ENCODE measurements at places on chromosomes 3 and 15.
A peak's percentile ranks its signal among the peaks of the same experiment; 100 is the strongest.

DNA sequence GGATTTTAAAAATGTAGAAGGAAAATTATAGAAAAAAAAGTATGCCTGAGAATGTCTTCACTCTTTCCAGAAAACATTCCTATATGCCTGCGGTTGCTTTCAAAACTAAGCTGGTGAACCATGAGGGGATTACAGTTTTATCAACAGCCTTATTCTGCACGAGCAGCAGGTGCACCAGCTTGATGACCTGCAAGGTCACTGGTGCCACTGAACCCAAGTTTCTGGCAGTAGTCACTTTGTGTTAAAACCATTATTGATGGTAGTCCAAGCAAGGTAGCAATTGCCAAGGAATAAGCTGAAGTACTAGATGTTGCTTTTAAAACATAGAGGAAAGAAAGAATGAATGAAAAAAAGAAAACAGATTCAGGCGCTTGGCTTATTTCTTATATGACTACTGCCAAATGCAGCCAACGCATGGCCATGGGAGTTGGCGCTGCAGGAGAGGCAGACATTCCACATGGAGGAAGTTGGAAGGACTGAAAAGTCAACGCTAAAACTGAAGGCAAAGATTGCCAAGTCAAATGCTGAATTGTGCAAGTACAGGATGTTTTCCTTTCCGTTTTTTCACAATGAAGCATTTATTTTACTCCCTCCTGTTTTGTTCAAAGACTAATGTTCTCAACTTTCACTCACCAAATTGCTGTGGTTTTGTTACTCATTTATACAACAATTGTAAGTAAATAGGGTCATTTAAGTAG lies 601.4 kb downstream of the CADM2 start:
- peak; percentile 25 for DNase-seq

DNA sequence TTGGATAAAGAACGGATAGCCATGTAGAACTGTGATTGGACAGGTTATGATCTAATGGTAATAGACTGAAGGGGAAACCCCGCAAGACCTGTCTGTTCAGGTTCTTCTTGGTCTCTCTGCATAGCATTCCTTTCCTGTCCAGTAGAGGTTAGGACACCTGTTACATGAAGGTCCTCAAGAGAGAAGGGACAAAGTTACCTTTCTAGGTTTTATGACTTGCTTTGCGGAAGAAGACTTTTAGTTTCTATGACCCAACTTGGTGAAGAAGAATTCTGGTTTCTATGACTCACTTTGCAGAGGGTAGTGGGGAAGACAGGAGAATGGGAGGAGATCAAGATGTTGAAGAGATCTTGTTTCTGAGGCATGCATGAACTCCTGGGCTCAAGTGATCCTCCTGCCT lies 97.9 kb upstream of the C3orf80 start:
- DNase-seq, result no peak

DNA sequence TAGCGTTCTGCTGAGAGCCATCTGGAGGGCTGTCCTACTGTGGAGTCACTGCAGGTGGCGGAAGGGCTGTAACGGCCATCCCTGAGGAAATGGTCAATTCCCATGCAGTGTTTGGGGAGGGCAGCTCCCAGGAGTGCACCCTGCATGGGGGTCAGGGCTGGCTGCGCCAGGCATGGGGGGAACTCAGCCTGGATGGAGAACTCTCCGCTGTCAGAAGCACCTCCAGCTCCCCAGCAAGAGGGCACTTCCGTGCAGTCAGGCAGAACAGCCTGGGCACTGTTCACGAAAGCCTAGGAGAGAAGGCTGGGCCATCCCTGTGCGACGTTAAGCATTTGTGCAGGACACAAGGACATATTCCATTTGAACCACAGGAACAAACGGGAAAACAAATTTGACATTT lies 105.2 kb downstream of the LRIG1 start:
- no peak for DNase-seq

- DNase-seq, result peak; percentile 51
Measured at GRCh38 chr3:159824333-159824732, 164.3 kb upstream of the IL12A start.

DNA sequence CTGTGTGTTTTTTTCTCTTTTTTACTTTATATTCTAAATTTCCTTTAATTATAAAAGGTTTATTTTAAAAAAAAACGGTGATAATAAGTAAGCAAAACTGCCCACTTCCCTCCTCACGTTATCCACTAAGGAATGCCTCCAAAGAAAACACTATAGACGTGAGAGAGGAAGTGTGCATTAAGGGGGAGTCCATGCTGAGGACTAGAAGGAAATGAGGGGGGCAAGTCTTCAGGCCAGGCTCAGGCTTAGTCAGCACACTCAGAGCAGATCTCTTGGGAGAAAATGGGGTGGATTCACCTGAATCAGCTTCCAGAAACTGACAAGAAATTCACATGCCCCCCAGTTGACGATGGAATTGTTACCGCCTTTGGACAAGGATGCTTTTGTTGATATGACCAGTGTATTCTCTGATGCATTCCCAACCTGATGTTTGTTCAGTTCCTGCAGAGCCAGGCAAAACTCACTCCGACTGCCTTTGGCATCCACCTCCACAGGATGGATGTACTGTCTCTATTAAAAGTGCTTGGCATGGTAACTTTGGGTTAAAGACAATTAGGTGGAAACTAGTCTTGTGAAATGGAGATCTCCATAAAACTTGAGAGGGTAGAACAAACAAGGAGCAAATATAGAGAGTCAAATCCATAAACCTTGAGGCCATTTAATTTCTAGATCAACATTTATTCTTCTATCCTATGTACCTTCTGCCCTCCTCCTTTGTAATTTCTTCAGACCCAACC lies 167.8 kb downstream of the MYRIP start:
- DNase-seq, result no peak

GRCh38 chr3:138202945-138203701 lies 16.0 kb downstream of the ARMC8 start:
- no peak for DNase-seq

DNA sequence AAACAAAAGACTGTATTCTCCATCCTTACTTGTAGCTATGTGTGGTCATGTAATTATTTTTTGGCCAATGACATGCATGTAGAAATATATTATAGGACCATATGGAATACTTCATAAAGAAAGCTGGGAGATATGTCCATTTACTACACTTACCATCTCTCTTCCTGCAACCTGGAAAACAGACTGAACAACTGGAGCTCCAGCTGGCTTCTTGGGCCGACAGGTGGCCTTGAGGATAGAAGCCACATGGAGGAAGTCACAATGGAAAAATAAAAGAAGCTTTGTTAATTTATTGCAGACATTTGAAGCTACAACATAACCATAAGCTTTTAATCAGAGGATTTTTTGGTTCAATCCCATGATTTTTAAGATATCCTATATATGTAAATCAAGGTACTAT lies 167.9 kb upstream of the CBLB start:
- no peak for DNase-seq

GRCh38 chr3:169295126-169295525 lies 368.4 kb downstream of the MECOM start:
- DNase-seq, result no peak

DNA sequence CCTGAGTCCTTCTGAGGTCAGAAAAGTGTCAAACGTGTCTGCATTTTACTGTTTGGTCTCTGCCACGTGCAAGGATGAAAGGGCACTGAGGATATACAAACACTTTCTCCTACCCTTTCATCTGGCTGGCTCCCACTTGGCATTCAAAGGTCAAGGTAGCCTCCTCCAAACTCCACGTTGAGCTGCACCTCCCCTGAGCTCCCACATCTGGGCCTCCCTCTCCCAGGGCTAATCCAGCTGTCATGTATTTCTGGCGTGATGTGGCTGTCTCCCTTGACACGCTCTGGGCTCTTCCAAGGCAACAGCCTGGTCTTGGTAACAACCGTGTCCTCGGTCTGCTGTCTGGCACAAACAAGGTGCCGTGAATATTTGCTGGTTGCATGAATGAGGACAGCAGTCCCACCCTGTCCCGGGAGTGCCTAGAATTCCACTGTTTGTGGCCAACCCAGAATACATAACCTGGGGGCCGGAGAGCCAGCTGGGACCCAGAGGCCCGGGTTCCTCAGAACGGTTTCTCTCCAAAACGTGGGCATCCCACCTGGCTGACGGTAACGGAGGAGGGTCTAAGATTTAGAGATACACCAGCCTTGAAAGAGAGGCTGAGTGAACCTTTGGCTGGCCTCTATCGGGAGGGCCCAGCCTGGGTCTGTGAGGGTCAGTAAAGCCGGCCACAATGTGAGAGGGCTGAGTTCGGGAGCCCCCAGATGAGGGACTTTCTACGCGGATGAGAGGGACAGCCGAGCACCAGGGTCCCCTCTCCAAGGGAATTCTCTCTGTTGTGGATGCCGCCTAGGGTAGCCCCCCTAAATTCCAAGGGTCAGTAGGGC lies 767 bp downstream of the GLT8D1 start:
- peak; percentile 36 for DNase-seq

GRCh38 chr15:89429023-89429422 lies 67.4 kb downstream of the RHCG start:
- DNase-seq, result no peak

DNA sequence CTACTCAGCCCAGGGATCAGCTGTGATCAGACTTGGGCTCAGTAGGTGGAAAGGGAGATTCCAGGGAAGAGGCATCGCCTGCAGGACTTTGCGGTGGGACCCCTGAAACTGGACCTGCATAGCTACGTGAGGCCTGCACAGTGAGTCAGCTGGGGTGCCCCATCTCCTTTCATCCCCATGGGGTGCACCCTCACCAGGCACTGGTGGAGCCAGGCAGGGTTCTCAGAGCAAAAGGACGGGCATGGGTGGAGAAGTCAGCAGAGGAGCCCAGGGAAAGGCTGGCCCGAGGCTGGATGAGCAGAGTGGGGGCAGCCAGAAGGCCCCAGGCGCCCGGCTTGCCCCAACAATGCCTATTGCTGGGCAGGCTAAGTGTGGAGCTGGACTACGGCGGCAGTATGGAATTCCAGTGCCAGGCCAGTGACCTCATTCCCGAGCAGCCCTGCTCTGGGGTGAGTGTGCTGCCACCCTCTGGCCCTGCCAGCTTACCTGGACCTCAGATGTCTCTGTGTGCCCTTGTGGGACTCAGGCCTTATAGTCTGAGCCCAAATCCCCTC lies 19.7 kb downstream of the ACAA1 start:
- DNase-seq, result peak; percentile 77

DNA sequence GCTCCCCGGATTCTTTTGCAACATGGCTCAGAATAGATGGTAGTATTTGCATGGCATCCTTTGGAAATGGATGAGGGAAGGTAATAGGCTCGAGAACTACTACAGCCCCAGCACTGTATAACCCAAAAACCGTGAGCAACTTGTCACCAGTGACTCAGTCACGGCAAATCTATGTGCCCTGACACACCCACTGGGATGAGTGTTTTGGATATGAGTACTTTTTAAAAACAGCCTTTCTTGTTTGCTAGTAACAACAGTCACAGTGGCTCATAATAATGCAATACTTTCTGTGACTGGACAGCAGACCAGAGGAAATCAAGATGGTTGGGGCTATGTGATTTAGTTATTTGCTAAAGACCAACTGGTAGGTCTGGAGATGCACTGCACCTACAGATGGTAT lies 299.6 kb downstream of the ULK4 start:
- no peak for DNase-seq

GRCh38 chr3:184323696-184324095 lies 9.3 kb downstream of the EIF4G1 start:
- no peak for DNase-seq

- DNase-seq, result no peak
Measured at GRCh38 chr3:86029590-86029989, 961.4 kb downstream of the VGLL3 start.

DNA sequence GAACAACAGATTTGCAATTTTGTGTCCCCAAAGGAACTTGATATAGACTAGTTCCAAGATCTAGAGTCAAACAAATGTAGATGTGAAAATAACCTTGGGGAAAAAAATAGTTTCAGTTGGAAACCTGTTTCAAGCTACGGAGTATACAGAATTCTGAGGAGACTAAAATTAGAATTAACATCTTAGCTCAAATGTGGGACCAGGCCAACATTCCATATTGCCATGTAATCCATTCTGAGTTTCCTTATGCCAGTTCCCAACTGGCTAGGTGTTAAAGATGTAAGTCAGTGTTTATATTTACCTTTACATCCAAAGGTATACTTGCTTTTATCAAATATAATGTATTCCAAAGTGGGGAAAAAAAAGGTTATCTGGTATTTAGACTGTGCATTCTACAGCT lies 76.3 kb downstream of the UBE3A start:
- no peak for DNase-seq

DNA sequence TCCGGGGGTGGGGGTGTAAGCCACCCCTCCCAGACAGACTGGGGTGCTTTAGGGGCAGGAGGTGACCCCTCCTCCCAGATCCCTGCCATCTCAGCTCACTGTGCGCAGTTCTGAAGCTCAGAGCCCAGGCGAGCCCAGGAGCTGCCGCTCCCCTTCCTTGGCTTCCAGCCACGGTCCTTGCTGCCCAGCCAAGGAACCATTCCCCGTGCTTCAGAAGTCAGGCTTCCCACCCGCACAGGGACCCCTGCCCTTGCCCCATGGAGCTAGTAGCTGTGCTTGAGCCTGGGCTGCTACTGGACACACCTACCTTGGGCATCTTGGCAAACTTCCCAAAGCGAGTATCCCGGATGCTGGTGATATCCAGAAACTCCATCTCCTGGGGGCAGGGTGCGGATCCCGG lies 4.8 kb downstream of the PLCB2 start:
- no peak for DNase-seq

- DNase-seq, result no peak
Measured at GRCh38 chr3:53675022-53675697, 171.1 kb downstream of the CHDH start.

- DNase-seq, result peak; percentile 90
Measured at GRCh38 chr3:48663489-48664312, 1.0 kb upstream of the CELSR3 start.

DNA sequence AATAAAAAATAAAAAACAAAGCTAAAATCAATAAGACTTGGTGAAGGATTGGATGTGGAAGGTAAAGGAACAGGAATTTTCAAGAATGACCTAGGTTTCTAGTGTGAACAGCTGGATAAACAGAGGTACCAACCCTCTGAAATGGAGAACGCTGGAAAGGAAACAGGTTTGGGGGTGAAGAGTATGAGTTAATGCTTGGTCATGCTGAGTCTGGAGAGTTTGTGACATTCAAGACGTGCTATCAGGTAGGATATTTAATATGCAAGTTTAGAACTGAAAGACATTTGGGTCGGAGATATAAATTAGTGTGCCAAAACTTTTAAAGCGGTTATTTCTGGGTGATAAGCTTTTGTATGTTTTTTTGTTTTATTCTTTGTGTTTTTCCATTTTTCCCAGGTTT lies 11.4 kb upstream of the KLHL6 start:
- DNase-seq, result no peak

GRCh38 chr15:79179108-79179561 lies 88.6 kb upstream of the RASGRF1 start:
- DNase-seq, result no peak

DNA sequence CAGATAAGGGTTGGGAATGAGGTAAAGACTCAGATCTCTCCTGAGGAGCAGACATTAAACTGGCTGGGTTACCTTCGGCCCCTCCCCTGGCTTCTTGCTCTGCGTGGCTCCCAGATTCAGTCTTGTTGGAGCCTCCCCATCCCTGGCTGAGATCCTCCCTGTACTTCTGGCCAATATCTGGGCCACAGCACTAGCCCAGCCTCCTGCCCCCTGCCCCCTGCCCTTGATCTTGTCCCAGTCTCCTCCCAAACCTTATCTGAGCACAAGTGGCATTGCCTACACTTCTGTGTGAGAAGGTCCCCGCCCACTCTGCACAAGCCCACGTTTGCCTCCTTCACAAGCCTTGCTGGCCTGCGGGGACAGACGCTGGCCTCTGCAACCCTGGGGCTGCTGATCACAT lies 16.8 kb downstream of the PLA2G4F start:
- no peak for DNase-seq

GRCh38 chr3:190830031-190830430 lies 32.5 kb downstream of the GMNC start:
- no peak for DNase-seq

All from body of pancreas (tissue), 4 donors.